ENCODE measurements at places on chromosomes 7 and 10. TPM values are rescaled to one million over a fixed set of nuclear protein-coding genes. Genes with fewer than 3 reads are reported as not detected.

DNA sequence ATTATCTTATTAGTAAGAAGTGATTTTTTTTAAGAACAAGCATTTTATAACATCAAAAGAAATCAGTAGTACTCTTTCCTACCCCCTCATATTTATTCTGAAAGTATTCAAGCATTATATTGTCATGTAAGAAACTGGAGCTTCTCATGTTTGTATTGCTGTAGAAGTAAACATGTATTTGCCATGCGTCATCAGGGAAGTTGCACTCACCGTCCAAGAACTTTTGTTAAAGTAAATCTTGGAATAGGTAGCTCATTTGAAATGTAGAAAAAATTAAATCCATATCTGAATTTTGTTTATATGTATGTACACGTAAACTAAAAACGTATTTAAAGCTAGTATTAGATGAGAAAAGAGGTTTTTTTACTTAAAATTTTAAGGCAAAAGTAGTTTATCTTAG is 96.8 kb downstream of the PTEN start:
- peaks cover 4% of the 10 kb centered on the region for H3K36me3 ChIP-seq
- peak overlapping the region; percentile 66 for H3K27ac ChIP-seq
- DNase-seq = no peak
- H3K4me1 ChIP-seq = peaks cover 52% of the 10 kb centered on the region
- no peaks in the 10 kb centered on the region for H3K27me3 ChIP-seq

DNA sequence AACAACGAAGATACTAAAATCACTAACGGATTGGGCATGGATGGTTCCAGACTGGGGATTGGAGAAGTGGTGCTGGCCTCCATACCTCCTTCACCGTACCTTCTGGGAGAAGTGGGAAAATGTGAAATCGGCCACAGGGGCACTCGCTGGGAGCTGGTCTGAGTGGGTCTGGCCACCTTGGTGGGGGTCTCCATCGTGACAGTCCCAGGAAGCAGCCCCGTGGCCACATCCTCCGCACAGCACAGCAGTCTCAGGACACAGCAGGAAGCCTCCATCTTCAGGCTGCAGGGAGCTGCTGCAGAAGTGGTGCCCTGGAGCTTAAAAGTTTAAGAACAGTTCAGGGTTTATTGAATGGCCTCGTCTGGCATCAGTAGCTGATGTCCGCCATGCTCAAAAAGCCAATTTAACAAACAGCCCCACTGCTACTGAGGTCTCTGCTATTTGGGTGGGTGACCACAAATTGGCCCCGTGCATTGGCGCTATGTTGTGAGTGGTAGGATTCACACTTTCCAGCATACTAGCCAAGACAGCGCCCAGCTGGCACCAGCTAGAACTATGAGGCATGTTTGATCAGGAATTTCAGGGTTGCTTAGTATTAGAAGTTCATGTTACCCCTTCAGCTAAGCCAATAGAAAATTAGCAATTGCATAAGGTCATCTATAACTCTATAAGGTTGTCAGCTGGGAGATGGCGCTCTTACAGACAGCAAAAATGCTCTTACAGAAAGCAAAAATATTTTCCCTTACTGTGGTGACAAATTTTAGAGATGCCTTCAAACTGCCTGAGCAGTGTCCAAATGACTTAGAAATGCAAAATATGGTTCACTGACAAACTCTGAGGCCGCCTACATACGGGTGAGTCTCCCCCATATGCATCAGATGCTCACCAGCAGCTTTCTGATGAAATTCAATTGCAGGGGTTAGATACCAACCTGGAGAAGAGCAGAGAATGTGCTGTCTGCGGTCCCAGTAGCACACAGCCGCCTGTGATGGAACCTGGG is 17.0 kb downstream of the PKD1L1 start:
- peaks cover 6% of the 10 kb centered on the region for H3K4me1 ChIP-seq
- H3K27me3 ChIP-seq = no peaks in the 10 kb centered on the region
- H3K36me3 ChIP-seq = no peaks in the 10 kb centered on the region
- no peak overlapping the region for H3K27ac ChIP-seq
- H3K4me3 ChIP-seq = no peak overlapping the region

DNA sequence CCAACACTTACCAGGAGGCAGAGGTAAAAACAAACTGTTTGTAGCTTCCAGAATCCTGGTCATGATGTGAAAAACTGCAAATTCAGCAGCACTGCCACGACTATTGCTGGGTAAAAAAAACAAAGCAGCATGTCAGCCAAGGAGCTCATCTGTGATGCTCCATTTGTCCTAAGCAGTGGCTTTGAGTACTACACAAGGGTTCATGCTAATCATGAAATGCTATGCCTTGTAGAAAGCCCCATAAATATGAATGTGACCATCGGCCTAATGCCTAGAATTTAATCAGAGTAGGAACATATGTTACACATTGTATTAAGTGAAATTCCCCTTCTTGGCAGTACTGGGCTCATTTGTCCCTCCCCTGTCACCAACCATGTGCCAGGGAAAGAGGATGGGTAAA is 95.4 kb downstream of the GSAP start:
- no peaks in the 10 kb centered on the region for H3K27me3 ChIP-seq
- no peak for DNase-seq
- no peak overlapping the region for H3K4me3 ChIP-seq
- H3K4me1 ChIP-seq = no peaks in the 10 kb centered on the region
- no peaks in the 10 kb centered on the region for H3K36me3 ChIP-seq
- H3K27ac ChIP-seq = no peak overlapping the region

- H3K4me3 ChIP-seq = peak overlapping the region; percentile 66
- no peaks in the 10 kb centered on the region for H3K36me3 ChIP-seq
- H3K27ac ChIP-seq = peak overlapping the region; percentile 69
These were observed 60.9 kb downstream of the SLC16A9 start for GRCh38 chr10:59648711-59649201.

- no peak overlapping the region for H3K4me3 ChIP-seq
- no peak for DNase-seq
These were observed 2.9 kb upstream of the PALD1 start for GRCh38 chr10:70475661-70476060.

- H3K36me3 ChIP-seq = no peaks in the 10 kb centered on the region
- H3K27ac ChIP-seq = no peak overlapping the region
- DNase-seq = no peak
- no peaks in the 10 kb centered on the region for H3K4me1 ChIP-seq
- H3K27me3 ChIP-seq = no peaks in the 10 kb centered on the region
These were observed 111.9 kb downstream of the CHN2 start for GRCh38 chr7:29306319-29306991.

- no peaks in the 10 kb centered on the region for H3K36me3 ChIP-seq
- no peaks in the 10 kb centered on the region for H3K27me3 ChIP-seq
- DNase-seq = no peak
- H3K4me3 ChIP-seq = no peak overlapping the region
- no peak overlapping the region for H3K27ac ChIP-seq
These were observed 20.0 kb upstream of the POM121L12 start for GRCh38 chr7:53015463-53015862.

GRCh38 chr7:132575982-132576720 is at the start of gene PLXNA4:
PLXNA4 (minus strand) TSS chr7:132576470; CDS start chr7:132508693, 67,777 bp downstream.
- H3K4me3 ChIP-seq = peak within 1 kb of the TSS; percentile 81
- H3K27ac ChIP-seq = peak within 1 kb of the TSS; percentile 43
- peaks cover 4% of the 10 kb centered on the region for H3K4me1 ChIP-seq
- H3K27me3 ChIP-seq = no peaks in the 10 kb centered on the region
- no peak for DNase-seq
- no peaks in the 10 kb centered on the region for H3K36me3 ChIP-seq

- no peaks in the 10 kb centered on the region for H3K36me3 ChIP-seq
- DNase-seq = no peak
- H3K27me3 ChIP-seq = no peaks in the 10 kb centered on the region
- H3K4me1 ChIP-seq = no peaks in the 10 kb centered on the region
- H3K4me3 ChIP-seq = no peak overlapping the region
These were observed 64.0 kb upstream of the DUSP5 start for GRCh38 chr10:110433740-110434139.

DNA sequence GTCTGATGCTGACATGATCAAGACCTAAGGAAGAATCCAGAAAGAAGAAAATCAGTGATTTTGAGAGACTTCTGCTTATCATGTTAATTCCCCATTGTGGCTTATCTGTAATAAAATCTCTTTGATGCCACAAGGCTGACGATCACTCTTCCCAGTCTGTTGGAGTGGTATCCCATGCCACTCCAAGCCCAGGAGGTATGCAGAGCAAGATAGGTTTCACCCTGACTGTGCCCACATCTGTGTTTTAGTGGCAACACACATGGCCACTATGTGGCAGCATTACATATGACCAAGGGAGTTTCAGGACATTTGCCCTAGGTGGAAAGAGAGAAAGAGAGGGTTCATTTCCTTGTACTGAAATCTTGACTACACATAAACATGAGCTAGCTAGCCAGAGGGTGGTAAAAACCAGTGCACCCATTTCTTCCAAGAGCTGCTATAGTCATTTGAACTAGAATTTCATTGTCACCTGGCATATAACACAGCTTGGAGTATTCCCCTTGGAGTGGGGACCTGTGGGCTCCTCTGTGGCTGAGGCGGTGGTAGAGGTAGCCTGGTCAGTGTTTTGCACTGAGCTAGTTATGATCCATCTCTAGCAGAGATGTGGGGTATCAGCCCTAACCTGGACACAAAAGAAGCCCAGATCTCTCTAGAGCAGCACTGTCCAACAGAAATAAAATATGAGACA is 20.8 kb downstream of the LAMB4 start:
- no peak overlapping the region for H3K4me3 ChIP-seq
- no peaks in the 10 kb centered on the region for H3K4me1 ChIP-seq
- H3K36me3 ChIP-seq = no peaks in the 10 kb centered on the region
- H3K27me3 ChIP-seq = no peaks in the 10 kb centered on the region

DNA sequence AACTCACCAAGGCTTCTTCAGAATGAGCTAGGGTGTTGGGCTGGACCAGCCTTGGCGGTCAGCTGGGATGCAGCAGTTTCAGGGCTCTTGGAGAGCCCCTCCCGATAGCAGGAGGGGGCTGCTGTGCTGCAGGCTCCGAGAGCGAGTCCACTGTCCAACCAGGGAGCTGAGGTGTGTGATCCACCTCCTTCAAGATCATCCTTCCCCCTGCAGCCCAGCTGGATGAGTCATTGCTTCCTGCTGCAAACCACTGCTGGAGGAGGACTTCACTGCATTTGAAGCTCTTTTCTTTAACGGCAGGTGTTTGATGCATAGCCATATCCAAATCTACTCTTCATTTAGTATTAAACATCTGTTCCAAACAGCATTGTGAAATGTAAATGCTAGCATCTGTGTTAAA is 54.2 kb upstream of the EBF3 start:
- DNase-seq = no peak
- no peak overlapping the region for H3K27ac ChIP-seq
- no peak overlapping the region for H3K4me3 ChIP-seq
- no peaks in the 10 kb centered on the region for H3K27me3 ChIP-seq

DNA sequence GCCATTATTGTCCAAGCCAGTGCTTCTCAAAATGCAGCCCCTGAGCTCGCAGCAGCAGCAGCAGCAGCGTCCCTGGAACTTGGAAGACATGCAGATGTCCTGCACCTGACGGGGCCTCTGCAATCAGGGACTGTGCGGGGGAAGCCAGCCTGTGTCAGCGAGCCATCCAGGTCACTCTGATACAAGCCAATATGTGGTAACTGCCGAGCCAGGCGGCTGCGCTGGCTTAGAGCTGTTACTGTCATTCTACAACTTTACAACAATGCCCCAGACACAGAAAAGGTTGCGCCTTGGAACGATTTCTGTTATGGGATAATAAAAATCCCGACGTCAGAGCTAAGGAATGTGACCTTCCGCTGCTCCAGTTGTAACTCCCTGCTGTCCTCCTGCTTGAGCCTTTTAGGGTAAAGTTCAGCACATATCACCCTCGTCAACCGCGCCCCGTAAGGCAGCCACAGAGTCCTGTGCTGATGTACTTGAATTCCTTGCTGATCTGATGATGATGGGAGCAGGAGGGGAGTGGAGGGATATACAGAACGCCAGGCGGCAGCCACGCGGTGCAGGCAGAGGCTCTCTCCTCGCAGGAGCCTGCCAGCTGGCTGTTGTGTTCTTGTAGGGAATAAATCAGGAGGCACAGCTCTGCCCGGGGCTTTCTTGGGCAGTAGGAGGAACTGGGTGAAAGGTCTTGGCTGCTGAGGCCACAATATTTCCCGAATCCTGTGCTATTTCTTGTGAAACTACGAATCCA is 20.0 kb upstream of the CRYGN start:
- peaks cover 18% of the 10 kb centered on the region for H3K4me1 ChIP-seq
- H3K27ac ChIP-seq = peak overlapping the region; percentile 90
- H3K36me3 ChIP-seq = peaks cover 3% of the 10 kb centered on the region

DNA sequence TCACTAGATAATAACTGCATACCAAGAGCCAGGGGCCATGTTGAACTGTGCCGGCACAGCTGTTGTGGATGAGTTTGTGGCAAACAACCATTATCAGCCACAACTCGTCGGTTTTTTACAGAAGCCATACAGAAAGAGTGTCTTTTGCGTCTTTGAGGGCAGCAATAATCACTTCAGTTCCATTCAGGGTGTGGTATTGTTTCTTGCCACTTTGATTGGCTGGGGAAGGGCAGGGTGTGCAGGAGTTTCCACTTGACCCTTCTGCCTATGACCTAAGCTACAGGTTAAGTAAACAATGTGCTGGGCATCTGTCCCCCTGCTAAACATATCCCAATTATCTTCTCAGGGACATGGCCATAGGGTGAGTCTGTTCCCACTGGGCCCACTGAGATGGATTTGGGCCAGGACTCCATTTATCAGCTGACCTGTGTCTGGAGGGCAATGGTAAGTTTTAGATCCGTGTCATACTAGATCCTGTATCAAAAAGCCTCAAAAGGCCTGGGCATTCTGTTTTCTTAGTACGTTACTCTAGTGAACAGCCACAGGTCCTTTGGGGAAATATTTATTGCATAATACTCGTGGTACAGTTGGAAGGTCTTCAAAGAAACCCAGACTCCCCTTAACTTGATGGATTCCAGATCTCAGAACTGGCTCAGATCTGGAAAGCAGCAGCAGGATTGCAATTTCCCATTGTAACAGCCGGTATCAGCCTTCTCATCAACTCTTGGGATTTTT is 15.9 kb downstream of the ZNF3 start:
- peaks cover 8% of the 10 kb centered on the region for H3K4me1 ChIP-seq
- H3K27me3 ChIP-seq = no peaks in the 10 kb centered on the region
- peaks cover 32% of the 10 kb centered on the region for H3K36me3 ChIP-seq
- no peak for DNase-seq
- H3K27ac ChIP-seq = no peak overlapping the region

GRCh38 chr7:46450886-46451285 is 529.8 kb upstream of the IGFBP3 start:
- H3K4me3 ChIP-seq = no peak overlapping the region
- H3K27me3 ChIP-seq = no peaks in the 10 kb centered on the region
- DNase-seq = no peak
- no peak overlapping the region for H3K27ac ChIP-seq
- H3K36me3 ChIP-seq = no peaks in the 10 kb centered on the region

GRCh38 chr7:22316914-22317313 is 40.0 kb downstream of the RAPGEF5 start:
- H3K27me3 ChIP-seq = no peaks in the 10 kb centered on the region
- no peak overlapping the region for H3K27ac ChIP-seq
- DNase-seq = no peak
- H3K4me3 ChIP-seq = no peak overlapping the region

- H3K4me3 ChIP-seq = no peak overlapping the region
- H3K36me3 ChIP-seq = no peaks in the 10 kb centered on the region
- H3K4me1 ChIP-seq = peaks cover 24% of the 10 kb centered on the region
- no peak for DNase-seq
- no peaks in the 10 kb centered on the region for H3K27me3 ChIP-seq
These were observed 1.7 kb upstream of the CCM2 start for GRCh38 chr7:44998153-44998871.

- H3K27me3 ChIP-seq = no peaks in the 10 kb centered on the region
- no peak for DNase-seq
- H3K36me3 ChIP-seq = no peaks in the 10 kb centered on the region
- H3K4me1 ChIP-seq = no peaks in the 10 kb centered on the region
- H3K4me3 ChIP-seq = no peak overlapping the region
- H3K27ac ChIP-seq = no peak overlapping the region
These were observed 108.6 kb upstream of the ABI1 start for GRCh38 chr10:26969145-26969926.

Gene FLNC
- 157 TPM for total RNA-seq

Gene ORAI2
- total RNA-seq = 33.4 TPM

Gene PIK3CG
- total RNA-seq = 8.0 TPM

Gene CLRN3
- total RNA-seq = not detected
